ENCODE measurements at places on chromosomes 1 and 21.
A peak's percentile ranks its signal among the peaks of the same experiment; 100 is the strongest.

GRCh38 chr21:42358261-42358660, 7.5 kb upstream of the TFF2 start:
- DNase-seq = no peak

GRCh38 chr1:180428782-180429695, 73.3 kb downstream of the ACBD6 start:
- DNase-seq = no peak

- no peak for DNase-seq
These were observed 50.3 kb upstream of the ARTN start for GRCh38 chr1:43883321-43883720.

DNA sequence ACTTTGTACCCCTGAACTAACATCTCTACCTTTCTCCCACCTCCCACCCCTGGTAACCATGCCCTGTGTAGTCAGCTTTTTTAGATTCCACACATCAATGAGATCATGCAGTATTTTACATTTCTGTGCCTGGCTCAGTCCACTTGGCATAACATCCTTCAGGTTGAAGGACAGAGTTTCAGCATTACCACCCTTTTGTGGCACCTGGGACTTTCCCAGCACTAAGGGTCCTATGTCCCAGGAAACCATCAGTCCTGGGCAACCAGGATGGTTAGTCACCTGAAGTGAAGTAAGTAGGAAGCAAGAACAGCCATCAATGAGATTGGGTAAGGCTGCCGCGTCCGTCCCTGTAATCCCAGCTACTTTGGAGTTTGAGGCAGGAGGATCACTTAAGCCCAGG, 370.6 kb downstream of the SIPA1L2 start:
- DNase-seq = no peak

DNA sequence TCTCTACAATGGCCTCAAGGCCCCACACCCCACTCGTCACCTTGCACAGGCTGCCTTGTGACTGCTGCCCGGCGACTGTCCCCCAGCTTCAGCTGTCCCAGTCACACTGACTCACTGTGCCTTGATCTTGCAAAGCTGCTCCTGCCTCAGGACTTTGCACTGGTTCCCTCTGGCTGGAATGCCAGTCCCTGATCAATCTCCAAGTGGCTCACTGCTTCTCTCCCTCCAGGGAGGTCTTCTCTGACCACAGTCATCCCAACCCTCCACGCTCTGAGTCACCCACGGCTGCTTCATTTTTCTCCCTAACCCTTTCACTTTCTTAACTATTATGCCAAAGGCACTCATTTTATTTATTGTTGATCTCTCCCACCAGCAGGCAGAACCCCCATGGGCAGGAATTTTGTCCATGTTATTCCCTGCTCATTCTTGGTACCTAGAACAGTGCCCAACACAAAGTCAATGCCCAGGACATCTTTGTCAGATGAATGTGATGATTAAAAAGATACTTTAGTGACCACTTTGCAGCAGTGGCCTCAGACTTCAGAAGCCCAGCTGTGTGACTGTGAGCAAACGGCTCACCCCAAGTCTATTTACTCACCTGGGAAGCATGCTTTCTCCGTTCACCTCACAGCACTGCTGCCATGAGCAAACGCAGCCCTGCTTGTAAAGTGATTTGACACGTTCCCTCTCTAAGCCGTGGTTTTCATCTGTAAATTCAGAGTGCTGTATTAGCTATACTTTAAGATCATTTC, 53.4 kb downstream of the ZBTB18 start:
- DNase-seq = peak; percentile 82

GRCh38 chr1:232917053-232917452, 33.4 kb upstream of the NTPCR start:
- no peak for DNase-seq

- peak; percentile 69 for DNase-seq
These were observed 40.9 kb upstream of the TMEM52 start for GRCh38 chr1:1959840-1960479.

GRCh38 chr1:103087256-103087655, 21.1 kb downstream of the COL11A1 start:
- no peak for DNase-seq

- peak; percentile 74 for DNase-seq
These were observed 202.0 kb downstream of the USH2A start for GRCh38 chr1:216221260-216221700.

- peak; percentile 94 for DNase-seq
These were observed 54.1 kb downstream of the TOMM20 start for GRCh38 chr1:235074523-235075047.

GRCh38 chr1:246951413-246951812, 19.7 kb upstream of the AHCTF1 start:
- no peak for DNase-seq

DNA sequence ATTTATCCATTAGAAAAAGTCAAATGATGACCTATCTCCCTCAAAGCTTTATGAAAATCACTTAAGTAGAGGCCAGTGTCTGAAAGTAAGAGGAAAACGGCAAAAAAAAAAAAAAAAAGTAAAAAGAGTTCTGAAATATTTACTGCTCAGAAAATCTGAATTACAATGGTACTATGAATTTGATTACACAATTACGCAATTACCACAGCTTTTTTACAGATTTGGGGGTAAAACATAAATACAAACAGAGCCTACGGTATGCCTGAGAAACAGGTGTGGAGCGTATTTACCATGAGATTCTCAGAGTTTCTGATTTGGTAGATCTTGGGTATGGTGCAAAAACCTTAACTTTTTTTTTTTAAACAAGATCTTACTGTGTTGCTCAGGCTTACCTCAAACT, 15.9 kb upstream of the FBXO28 start:
- no peak for DNase-seq

GRCh38 chr1:204730826-204731459, 45.4 kb upstream of the LRRN2 start:
- DNase-seq = no peak

DNA sequence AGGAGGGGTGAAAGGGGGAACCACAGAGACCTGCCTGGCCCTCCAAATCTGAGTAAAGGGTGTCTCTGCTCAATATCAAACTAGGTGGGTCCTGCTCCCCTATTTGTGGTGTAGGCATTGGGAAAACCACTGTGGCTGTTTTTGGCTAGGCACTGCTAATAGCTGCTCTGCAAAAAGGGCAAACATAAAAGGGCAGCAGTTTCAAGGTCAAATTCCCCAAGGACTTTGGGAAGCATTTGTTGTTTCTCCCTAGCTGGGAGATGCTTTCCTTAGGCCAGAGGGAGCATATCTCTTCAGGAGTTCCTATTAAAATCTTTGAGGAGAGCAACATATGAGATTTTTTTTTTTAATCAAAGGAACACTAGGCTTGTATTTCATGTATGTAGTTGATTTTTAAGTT, 2.4 kb downstream of the C1orf162 start:
- DNase-seq = no peak

GRCh38 chr1:182431278-182431677, 18.7 kb upstream of the RGSL1 start:
- no peak for DNase-seq

DNA sequence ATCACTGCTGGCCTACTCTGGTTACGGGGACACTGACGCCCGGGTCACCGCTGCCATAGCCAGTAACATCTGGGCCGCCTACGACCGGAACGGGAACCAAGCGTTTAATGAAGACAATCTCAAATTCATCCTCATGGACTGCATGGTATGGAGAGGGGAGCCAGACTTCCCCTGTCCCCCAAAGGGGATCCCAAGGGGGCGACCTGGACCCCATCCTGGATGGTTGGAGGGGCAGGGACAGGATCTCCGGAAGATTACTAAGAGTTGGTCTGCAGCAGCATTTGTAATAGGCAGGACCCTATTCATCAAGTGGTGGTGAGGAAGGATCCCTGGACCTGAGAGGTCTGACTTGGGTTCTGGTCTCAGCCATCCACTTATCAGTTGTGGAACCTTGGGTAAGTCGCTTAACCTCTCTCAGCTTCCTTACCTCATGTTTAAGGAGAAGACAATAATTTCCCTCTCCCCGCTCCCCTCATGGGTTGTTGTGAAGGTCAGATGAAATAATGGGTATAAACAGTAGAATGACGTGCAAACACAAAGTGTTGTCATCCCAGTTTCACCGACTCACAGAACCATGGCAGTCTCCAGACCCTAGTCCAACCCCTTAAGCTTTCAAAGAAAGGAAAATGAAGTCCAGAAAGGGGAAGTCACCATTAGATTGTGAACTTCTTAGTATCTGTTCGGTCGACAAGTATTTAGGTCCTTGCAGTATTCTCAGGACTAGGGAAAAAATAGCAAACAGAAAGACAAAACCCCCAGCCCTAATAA, 883 bp downstream of the LAMTOR2 start:
- DNase-seq = no peak

DNA sequence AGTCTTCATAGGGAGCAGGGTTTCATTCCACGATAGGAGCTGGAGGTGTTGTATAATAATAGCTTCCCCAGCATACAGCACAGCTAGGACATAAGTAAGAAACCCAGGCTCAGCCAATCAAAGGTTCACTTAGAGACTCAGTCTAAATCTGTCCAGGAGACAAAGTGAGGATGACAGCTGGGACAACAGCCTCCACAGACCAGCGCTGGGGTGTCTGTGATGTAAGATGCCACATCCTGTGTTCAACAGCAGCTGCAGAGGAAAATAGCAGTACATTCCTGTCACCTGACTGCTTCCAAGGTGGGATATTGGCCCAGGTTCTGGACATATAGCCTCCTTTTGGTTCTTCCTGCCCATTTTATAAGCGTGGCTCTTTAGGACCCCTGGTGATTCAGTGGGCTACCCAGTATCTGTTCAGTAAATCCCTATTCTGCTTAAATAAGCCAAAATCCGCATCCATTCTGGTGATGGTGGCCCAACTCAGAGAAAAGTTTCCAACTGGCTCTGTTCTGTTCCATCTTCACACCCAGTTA, 176.8 kb upstream of the SYT6 start:
- DNase-seq = no peak

GRCh38 chr1:150118716-150119115, 31.0 kb upstream of the PLEKHO1 start:
- DNase-seq = no peak

- DNase-seq = no peak
These were observed 18.8 kb upstream of the GRIK1 start for GRCh38 chr21:29958551-29958950.

Data from fibroblast of mammary gland (primary cell).